ENCODE measurements at places on chromosomes 16 and 17.

- no peak for DNase-seq
- no peak overlapping the region for H3K27ac ChIP-seq
- H3K36me3 ChIP-seq: no peaks in the 10 kb centered on the region
- H3K4me1 ChIP-seq: peaks cover 2% of the 10 kb centered on the region
These were observed 126.1 kb downstream of the PITPNC1 start for GRCh38 chr17:67503184-67503583.

GRCh38 chr17:61397086-61397842 is 2.4 kb upstream of the TBX2 start:
- H3K27ac ChIP-seq: no peak overlapping the region
- no peak for DNase-seq
- peak overlapping the region; percentile 51 for H3K4me3 ChIP-seq
- no peaks in the 10 kb centered on the region for H3K36me3 ChIP-seq

GRCh38 chr16:734208-734980 is 6.4 kb downstream of the CIAO3 start:
- peaks cover 65% of the 10 kb centered on the region for H3K36me3 ChIP-seq
- no peaks in the 10 kb centered on the region for H3K4me1 ChIP-seq
- H3K4me3 ChIP-seq: no peak overlapping the region

DNA sequence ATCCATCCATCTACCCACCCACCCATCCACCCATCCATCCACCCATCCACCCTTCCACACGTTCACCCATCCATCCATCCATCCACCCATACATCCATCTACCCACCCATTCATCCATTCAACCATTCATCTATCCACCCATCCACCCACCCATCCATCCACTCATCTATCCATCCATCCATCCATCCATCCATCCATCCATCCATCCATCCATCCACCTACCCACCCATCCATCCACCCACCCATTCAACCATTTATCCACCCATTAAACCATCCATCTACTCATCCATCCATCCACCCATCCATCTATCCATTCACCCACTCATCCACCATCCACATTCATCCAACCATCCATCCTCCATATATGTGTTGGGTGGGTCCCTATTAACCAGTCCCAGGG is 26.2 kb upstream of the RPTOR start:
- H3K4me3 ChIP-seq: no peak overlapping the region
- DNase-seq: no peak
- no peaks in the 10 kb centered on the region for H3K4me1 ChIP-seq
- H3K36me3 ChIP-seq: no peaks in the 10 kb centered on the region
- H3K27me3 ChIP-seq: peaks cover 34% of the 10 kb centered on the region

GRCh38 chr16:28288114-28288513 is 4.2 kb upstream of the SBK1 start:
- no peak overlapping the region for H3K4me3 ChIP-seq
- H3K36me3 ChIP-seq: no peaks in the 10 kb centered on the region
- H3K27ac ChIP-seq: no peak overlapping the region
- H3K27me3 ChIP-seq: no peaks in the 10 kb centered on the region

DNA sequence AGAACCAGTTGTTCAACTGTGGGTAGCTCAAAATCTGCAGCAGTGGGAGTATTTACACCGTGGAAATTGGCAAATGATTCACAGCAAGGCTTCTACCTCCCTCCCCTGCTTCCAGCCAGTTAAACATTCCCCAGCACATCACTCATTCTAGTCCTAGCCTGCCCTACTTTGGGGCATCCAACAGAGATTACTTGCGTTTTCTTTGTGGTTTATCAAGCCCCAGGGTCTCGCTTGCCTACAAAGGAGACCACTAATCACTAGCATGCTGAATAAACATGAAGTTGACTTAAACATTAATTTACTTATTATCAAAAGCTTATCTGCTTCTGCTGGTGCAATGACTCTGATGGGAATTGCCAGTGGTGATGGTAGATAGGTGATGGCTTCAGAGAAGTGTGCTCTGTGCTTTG is 94.5 kb downstream of the MARF1 start:
- DNase-seq: no peak
- H3K27ac ChIP-seq: no peak overlapping the region
- no peaks in the 10 kb centered on the region for H3K36me3 ChIP-seq
- no peaks in the 10 kb centered on the region for H3K27me3 ChIP-seq

GRCh38 chr16:70341600-70341999 is 5.1 kb upstream of the DDX19A start:
- H3K27ac ChIP-seq: no peak overlapping the region
- no peak for DNase-seq
- H3K27me3 ChIP-seq: no peaks in the 10 kb centered on the region
- no peaks in the 10 kb centered on the region for H3K36me3 ChIP-seq
- no peak overlapping the region for H3K4me3 ChIP-seq

DNA sequence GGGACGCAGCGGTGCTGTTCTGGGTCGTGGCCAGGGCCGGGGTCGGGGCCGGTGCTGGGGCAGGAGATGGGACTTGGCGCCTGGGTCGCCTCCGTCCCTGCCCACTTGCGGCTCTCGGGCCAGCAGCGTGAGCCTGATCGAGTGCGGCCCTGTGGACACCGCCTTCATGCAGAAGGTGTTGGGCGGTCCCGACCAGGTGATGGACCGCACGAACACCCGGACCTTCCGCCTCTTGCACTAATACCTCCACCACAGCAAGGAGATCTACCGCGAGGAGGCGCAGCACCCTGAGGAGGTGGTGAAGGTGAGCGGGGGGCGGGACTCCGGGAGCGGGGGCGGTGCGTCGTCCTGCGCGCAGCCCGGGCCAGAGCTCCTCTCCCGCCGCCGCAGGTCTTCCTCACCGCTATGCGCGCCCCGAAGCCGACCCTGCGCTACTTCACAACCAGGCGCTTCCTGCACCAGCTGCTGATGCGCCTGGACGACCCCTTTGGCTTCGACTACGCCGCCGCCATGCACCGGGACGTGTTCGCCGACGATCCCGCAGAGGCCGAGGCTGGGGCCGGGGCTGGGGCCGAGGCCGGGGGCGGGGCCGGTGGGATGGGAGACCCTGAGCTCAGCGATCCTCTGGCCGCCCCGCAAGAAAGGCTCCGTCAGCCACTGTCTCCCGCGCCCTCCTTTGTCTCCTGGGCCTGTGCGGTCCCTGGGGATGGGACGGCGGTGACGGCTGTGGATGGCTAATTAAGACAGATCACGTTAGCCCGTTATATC is 4.5 kb upstream of the HSD17B1 start:
- peaks cover 5% of the 10 kb centered on the region for H3K4me1 ChIP-seq
- H3K4me3 ChIP-seq: peak overlapping the region; percentile 78
- peaks cover 7% of the 10 kb centered on the region for H3K36me3 ChIP-seq

GRCh38 chr17:35486920-35487732 is 38.6 kb upstream of the SLFN13 start:
- H3K27me3 ChIP-seq: peaks cover 35% of the 10 kb centered on the region
- H3K4me3 ChIP-seq: no peak overlapping the region
- no peaks in the 10 kb centered on the region for H3K4me1 ChIP-seq
- H3K36me3 ChIP-seq: no peaks in the 10 kb centered on the region

DNA sequence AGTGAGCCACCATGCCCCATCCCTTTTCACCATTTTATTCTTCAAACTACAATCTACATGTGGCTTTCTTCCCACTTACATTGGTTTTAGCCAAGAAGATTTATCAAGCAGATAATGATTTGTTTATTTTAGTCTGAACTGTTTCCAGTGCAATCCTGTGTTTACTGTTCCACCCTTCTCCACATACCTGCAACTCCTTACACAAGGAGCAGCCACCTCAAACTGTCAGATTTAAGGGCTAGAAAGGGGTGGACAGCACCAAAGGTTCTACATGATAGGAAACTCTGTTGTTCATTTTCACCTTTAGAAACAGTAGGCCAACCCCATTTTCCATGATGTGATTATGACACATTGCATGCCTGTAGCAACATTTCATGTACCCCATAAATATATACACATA is 1.9 kb downstream of the RUNDC1 start:
- no peak overlapping the region for H3K27ac ChIP-seq
- H3K27me3 ChIP-seq: no peaks in the 10 kb centered on the region
- no peak overlapping the region for H3K4me3 ChIP-seq
- H3K4me1 ChIP-seq: peaks cover 2% of the 10 kb centered on the region
- no peak for DNase-seq

DNA sequence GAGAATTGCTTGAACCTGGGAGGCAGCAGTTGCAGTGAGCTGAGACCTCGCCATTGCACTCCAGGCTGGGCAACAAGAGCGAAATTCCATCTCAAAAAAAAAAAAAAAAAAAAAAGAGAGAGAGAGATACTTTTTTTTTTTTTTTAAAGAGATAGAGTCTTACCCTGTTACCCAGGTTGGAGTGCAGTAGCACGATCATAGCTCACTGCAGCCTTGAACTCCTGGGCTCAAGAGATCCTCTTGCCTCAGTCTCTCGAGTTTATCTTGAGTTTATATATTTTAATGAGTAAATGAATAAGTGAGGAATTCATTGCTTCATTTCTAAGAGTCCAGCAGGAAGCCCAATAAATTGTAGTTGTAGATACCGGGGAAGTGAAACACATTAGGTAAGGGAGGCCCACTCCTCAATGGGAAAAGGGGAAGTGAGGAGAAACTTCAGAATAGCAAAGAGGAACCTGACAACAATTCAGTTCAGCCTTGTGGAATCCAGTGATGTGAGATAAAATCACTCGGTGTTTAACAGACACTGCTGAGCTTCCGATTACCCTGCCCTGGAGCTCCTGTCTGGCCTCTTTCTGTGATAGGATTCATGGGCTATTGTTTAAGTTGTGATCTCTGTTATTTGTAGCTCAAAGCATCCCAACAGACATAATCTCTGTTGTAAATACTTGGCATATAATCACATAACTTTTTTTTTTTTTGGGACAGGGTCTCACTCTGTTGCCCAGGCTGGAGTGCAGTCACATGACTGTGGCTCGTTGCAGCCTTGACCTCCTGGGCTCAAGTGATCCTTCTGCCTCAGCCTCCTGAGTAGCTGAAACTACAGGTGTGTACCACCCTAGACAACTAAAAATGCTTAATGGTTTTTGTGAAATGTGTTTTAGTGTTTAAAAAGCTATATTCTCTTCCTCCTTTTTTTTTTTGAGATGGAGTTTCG is 15.8 kb upstream of the ITGAM start:
- no peak for DNase-seq
- H3K4me1 ChIP-seq: no peaks in the 10 kb centered on the region
- H3K27me3 ChIP-seq: no peaks in the 10 kb centered on the region
- no peak overlapping the region for H3K4me3 ChIP-seq
- no peaks in the 10 kb centered on the region for H3K36me3 ChIP-seq

GRCh38 chr16:1818204-1818872 is 8.3 kb downstream of the HAGH start:
- no peaks in the 10 kb centered on the region for H3K27me3 ChIP-seq
- H3K4me3 ChIP-seq: no peak overlapping the region
- no peak for DNase-seq

DNA sequence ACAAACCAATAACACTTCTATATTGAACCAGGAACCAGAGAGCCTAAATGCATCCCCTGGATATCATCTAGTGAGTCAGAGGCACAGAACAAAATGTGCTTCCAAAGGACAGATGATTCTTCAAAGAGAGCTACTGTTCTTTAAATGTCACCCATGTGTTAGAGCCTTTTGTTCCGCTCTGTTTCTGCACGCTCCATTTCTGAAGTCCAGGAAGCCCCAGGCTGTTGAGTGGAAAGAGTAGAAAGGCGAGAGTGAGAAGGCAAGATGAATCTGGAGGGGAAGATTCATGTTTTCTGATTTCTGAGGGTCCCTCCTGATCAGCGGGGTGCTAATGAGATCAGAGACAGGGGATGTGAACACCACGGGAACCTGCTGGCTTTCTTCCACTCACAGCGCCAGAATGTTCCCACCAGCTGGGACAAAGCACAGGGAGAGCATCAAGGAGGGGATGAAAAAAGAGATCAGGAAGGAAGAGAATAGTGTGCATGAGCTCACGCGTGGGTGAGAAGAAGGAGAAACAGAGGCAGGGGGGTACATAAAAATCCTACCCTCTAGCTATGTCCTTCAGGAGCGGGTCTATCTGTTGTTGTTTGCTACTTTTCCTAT is 559.9 kb upstream of the HSBP1 start:
- no peaks in the 10 kb centered on the region for H3K36me3 ChIP-seq
- no peak overlapping the region for H3K4me3 ChIP-seq
- H3K27me3 ChIP-seq: no peaks in the 10 kb centered on the region
- no peak overlapping the region for H3K27ac ChIP-seq
- DNase-seq: no peak

DNA sequence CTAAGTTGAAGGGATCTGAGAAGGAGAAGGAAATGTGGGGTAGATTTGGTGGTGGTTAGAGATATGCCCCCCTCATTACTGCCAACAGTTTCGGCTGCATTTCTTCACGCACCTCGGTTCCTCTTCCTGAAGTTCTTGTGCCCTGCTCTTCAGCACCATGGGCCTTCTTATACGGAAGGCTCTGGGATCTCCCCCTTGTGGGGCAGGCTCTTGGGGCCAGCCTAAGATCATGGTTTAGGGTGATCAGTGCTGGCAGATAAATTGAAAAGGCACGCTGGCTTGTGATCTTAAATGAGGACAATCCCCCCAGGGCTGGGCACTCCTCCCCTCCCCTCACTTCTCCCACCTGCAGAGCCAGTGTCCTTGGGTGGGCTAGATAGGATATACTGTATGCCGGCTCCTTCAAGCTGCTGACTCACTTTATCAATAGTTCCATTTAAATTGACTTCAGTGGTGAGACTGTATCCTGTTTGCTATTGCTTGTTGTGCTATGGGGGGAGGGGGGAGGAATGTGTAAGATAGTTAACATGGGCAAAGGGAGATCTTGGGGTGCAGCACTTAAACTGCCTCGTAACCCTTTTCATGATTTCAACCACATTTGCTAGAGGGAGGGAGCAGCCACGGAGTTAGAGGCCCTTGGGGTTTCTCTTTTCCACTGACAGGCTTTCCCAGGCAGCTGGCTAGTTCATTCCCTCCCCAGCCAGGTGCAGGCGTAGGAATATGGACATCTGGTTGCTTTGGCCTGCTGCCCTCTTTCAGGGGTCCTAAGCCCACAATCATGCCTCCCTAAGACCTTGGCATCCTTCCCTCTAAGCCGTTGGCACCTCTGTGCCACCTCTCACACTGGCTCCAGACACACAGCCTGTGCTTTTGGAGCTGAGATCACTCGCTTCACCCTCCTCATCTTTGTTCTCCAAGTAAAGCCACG is 28.3 kb downstream of the STH start:
- H3K4me3 ChIP-seq: no peak overlapping the region
- H3K36me3 ChIP-seq: peaks cover 23% of the 10 kb centered on the region
- H3K4me1 ChIP-seq: peaks cover 20% of the 10 kb centered on the region
- no peak for DNase-seq
- no peak overlapping the region for H3K27ac ChIP-seq
